ENCODE measurements at places on chromosomes 12 and 14.

DNA sequence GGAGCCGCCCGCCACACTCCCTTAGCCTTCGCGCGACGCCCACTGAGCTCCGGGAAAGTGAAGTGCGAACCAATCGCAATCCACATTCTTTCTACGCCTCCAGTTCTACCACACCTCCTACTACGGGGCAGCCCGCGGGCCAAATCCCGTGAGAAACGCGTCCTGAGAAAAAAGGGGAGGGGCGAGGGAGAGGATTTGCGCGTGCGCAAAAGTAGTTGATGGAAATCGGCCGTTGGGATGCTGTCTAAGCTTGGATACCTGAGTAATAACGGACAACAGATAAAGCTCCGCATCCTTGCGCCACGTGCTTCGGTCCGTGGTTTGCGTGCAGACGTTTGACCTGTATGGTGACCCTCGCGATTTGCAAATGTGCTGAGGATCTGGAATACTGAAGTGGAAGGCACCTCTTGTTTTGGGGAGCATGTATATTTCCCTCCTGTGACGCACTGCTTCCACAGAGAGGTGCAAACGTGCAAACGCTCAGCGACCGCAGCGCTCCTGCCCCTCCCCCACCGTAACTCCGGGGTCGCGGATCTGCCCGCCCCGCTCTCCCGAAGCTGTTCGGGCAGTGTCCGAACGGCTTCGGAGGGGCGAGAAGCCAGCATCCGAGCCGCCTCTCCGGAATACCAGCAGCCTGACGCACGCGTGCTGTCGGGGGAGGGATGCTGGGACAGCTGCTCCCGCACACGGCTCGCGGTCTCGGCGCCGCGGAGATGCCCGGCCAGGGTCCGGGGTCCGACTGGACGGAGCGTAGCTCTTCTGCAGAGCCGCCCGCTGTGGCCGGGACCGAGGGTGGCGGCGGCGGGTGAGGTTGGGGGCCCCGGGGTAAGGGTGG lies at the start of the genes FAM216A and GPN3:
Gene FAM216A (plus strand): TSS at position 632 of the 835 bp plus-strand sequence. CDS start 31 bp downstream, at position 663.
Gene GPN3 (minus strand): TSS at position 44 of the 835 bp plus-strand sequence. CDS start 54 bp downstream, outside the sequence.
- DNase-seq = peak; percentile 92

- peak; percentile 94 for DNase-seq
These were observed 20.4 kb upstream of the ATP5MC2 start for GRCh38 chr12:53696285-53696654.

GRCh38 chr12:71070416-71071128 lies 87.2 kb downstream of the TSPAN8 start:
- no peak for DNase-seq

GRCh38 chr14:104871145-104871655 lies 6.1 kb downstream of the CEP170B start:
- DNase-seq = no peak

- no peak for DNase-seq
These were observed 23.1 kb downstream of the NUP37 start for GRCh38 chr12:102096855-102097254.

DNA sequence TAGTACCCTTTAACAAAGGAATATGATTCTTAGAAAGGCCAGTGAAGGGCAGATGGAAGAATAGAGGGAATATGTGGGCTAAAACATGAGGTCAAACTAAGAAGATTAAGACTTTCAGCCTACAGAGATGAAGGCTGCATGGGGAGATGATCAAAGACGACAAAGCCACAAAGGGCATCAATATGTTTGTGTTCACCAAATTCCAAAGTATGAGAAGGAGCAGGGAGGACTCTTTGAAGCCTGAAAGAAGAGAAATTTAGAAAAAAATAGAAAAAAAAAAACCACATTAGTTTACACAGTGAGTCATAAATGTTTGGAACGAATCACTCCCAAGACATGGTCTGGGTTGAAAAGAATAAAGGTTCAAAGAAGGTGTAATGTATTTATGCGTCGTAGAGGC lies 131.8 kb downstream of the NEDD1 start:
- no peak for DNase-seq

DNA sequence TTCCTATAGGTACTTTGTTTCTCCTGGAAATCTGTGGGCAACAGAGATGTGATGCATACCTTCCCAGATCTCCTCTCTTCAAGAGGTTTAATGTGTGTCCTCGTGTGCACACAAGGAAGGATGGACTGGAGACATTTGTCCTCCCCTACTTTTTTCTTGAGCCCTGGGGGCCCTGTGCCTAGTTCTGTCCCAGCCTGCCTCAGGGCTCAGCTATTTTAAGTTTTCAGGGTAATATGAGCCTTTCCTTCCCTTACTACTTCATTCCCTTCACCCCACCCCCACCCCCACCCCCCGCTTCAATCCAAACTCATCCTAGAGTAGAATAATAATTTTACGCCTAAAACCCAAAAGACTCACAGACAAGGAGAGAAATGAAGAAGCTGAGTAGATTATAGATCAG lies 446 bp downstream of the STAC3 start:
- DNase-seq = no peak

GRCh38 chr12:15356951-15357364 lies 34.6 kb downstream of the PTPRO start:
- DNase-seq = no peak

- no peak for DNase-seq
These were observed 171.8 kb upstream of the CPNE8 start for GRCh38 chr12:39077226-39077625.

DNA sequence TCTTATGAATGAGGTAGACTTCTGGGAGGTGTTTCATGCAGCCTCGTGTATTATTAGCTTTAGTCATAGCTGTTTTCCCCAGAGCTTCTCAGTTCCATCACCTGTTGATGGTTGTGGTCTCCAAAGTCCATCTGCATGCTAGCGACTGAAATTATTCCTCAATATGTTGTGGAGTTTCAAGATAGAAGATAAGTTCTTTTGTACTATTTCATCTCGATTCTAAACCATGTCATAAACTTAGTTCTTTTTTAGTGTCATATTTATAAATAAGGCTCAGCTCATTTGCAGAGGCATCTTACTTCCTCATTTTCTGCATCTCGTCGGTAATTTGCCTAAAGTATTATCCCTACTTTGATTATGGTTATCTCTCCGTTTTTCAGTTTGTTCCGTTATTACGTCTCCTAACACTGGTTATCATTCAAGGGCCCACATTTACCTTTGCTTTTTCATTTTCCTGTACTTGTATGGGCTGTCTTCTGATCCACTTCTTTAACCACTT lies 119.1 kb downstream of the ITPR2 start:
- no peak for DNase-seq

GRCh38 chr14:49892301-49892635 lies 614 bp upstream of the ARF6 start:
- DNase-seq = peak; percentile 50

GRCh38 chr12:119100933-119101332 lies 77.8 kb upstream of the HSPB8 start:
- DNase-seq = no peak

GRCh38 chr12:56521209-56521589 lies 421 bp upstream of the RBMS2 start:
- DNase-seq = no peak

DNA sequence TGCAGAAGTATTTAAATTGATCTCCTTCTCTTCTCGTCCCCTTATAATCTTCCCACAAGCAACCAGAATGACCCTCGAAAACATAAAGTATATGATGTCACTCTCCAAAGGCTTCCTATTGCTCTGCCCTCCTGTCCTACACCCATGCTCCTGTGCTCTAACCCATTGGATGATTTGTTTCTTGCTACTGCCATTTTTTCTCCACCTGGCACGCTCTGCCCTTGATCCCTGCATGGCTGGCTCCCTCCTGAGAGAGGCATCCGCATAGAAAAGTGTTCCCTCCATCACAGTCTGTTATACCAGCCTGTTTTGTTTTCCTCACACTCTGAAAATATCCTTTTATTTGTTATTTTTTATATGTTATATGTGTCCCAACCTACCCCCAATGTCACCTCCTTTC lies 19.8 kb downstream of the MYRFL start:
- DNase-seq = no peak

DNA sequence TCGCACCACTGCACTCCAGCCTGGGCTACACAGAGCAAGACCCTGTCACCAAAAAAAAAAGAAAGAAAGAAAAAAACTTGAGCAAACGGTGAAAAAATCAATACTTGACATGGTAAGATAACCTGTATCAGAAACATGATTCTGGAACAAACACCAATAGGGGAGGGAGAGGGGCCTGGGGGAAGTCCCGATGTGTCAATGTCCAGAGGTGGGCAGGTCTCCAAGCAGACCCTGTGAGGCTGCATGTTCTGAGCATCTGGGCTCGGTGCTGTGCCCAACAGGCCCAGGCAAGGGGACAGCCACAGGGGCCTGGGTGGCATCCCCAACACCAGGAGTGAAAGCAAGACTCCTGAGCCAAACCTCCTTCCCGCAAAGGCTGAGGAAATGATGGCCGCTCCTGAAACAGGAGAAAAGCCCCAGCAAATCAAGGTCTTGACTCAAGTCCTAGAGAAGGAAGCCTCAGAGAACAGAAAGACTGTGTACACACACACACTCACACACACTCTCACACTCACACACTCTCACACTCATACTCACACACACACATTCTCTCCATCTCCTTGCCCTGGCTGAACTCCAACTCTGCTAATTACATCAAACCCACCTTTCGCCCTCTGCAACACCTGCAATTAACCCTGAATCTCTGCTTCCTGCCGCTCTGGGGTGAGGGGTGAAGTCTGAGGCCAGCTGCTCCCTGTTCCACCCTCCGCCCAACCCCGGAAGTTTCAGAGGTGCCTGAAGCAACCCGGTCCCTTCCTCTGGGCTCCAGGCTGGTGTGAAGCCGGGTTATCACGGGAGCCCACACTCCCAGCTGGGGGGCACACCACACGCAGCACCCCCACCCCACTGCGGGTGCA lies 20.4 kb downstream of the CCDC88C start:
- DNase-seq = no peak

DNA sequence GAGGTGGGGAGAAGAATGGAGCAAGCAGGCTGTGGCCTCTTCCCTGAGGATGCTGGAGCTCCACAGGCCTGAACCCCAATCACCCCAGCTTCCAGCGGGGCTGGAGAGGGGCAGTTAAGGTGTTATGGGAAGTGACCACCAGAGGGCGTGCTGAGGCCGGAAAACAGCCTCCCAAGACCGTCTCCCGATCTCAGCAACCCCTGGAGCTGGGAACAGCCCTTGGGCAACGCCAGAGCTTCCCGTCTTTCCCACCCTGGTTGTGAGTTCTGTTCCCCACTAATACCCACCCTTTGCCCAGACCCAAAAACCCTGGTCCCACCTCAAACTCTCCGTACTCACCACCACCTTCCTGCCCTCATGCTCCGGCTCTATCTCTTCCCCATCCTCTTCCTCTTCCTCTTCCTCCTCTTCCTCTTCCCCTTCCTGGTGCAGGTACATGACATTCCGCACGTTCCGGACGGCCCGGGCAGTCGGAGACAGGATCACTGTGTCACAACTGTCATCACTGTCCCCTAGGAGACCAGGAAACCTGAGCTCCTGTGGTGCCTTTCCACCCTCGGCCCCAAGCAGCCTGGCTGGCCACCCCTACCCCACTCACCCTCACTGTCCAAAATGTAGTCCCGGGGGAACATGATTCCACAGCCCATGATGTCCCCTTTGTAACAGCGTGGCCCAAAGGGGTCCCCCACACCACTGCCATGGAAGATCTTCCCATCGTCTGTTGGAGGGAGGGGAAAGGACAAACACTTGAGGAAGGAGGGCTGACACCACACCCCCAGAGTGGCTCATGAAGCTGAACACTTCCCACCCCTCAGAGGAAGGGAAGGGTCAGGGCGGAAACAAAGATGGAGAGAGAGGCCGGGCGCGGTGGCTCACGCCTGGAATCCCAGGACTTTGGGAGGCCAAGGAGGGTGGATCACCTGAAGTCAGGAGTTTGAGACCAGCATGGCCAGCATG lies 12.9 kb downstream of the SPRYD3 start:
- DNase-seq = peak; percentile 87

GRCh38 chr14:52325126-52325525 lies 11.0 kb downstream of the PTGER2 start:
- no peak for DNase-seq

DNA sequence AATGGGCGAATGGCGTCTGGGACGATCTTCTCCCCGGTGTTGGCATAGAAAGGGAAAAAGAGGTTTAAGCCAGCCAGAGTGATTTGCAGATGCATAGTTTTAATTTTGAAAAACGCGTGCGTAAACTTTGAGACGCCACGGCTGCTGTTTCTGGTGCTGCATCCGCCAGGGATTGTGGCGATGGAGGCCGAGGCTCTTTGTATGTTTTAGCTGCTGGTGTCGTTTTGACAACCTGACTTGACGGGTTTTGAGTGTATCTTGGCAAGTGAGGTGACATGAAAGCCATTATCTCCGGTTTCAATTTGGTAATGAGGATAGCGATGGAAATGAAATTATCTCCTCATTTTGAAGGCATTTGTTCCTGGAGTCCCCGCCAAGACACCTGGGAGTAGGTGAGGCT lies 1.6 kb downstream of the PTGDR start:
- DNase-seq = no peak

- DNase-seq = no peak
These were observed 226.6 kb downstream of the ALG10B start for GRCh38 chr12:38543151-38543550.

DNA sequence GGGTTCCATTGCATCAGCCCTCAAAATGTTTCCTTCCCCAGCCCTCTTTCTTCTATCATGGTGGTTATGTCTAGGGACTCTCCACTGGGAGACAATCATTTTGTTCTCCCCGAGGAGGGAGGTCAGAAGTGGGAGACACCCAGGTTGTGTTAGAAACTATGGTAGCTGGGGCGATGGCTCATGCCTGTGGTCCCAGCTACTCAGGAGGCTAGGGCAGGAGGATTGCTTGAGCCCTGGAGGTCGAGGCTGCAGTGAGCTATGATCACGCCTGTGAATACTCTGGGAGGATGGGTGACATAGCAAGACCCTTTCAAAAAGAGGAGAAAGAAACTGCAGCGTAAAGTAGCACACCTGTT lies 13.0 kb upstream of the LRRC23 start:
- DNase-seq = no peak

DNA sequence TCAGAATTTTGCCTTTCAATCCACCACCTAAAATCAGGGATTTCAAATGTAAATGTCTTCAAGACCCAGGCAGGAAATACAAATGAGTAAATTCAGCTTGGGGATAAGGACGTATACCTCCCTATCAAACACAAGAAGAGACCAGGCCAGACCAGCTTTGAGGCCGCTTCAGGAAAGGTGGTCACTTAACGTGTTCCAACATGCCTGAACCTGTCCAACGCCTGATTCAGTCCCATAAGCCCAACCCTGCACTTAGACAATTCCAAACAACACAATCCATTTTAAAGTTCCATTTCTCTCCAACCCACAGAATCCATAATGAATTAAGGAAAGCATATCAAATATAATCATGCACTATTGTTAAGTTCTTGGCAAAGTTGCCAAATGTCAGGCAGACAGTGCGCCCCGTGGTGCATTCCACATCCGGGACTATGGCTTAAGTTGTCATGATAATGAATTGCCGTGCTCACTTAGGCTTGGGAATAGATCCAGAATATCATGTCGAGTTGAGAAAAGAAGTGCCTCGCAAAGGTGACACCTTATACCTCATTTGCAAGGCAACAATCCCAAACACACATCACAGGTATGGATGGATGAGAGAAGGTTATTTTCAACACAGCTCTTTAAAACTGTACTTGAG lies 35.5 kb downstream of the CCDC60 start:
- no peak for DNase-seq

DNA sequence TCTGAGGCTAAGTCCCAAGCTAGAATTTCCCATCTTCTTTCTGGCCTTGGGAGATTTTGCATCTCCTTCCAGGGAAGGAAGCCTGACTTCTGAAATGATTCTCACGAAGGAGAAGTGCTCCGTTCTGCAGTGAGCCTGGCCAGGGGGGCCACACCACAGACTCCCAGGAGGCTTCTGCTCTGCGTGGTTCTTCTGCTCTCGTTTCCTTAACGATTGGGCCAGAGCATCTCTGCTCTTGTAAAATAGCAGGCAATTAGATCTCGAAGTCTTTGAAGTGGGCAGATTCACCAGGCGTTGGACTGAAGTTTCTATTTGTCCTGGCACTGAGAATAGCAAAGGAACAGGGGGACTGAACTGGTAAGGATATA lies 6.7 kb upstream of the BATF start:
- no peak for DNase-seq

Data from HEK293T (cell line).